NCI-H460 (cell line): ENCODE measurements at places on chromosomes 2 and 18.

DNA sequence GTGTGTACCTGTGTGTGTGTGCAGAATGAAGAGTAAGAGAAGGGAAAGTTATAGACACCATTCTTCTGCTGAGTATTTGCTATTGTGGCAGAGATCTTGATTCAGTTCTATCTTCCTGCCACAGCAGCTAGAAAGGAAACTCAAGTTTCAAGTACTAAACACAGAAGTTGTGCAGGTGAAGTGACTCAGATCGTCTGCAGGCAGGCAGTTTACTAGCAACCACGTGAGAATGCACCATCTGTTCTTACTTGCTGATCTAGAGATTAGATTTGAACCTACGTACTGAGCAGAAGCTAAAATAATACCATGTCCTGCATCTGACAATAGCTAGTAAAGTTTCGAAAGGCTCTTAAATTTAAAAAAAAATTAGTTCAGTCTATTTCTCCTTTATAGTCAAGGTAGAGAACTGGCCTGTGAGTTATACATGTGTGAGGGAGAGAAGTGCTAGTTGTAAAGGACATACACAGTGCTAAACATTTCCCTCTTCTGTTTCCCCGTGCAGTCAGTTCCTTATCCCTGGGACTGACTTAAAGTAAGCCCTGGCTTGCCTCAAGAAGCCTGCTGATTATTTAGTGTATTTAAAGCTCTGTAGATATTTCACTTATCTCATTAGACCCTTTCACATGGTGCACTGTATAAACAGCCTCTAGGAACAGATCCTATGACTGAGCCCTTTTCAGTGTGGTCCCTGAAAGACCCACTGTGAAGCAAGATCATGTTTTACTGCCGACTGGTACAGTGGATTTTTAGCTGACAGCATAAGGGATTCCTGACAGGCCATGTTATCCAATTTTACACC is 45.0 kb downstream of the SLC38A11 start:
- DNase-seq, result no peak

- DNase-seq, result no peak
Observed at GRCh38 chr2:120456867-120457266, 110.9 kb downstream of the INHBB start.

DNA sequence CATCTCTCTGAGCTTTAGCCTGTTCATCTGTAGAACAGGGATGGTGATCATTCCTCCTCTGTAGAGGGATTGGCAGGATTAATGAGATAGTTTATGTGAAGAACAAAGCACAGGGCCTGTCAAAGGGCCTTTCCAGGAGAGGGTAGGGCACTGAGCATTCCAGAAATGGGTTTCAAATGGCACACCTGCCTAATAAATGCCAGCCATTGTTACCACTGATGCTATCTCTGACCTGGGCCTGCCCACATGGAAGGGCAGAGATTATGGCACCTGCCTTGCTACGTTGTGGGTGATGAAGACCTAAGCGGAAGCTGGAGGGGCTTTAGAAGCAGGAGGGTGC is 31.0 kb upstream of the GMPPA start:
- DNase-seq, result no peak

- DNase-seq, result no peak
Observed at GRCh38 chr18:13500227-13500865, 226.0 kb downstream of the FAM210A start.

DNA sequence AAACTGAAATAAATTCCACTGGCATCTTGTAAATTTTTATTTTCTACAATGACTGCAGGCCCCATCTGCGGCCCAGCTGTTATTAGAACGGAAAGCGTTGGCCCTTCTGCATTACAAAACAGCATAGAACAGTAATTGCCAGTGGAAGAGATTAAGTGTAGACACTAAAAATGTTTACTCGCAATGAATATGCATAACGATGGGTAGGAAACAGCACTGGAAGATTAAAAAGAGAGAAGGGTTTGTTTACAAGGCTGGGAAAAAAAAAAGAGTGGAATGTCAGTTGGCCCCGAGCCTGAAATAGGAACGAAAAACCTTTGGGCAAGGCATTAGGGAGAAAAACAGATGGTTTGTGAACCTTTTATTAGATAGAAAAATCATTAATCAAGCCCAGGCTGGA is 275.9 kb upstream of the TCF4 start:
- no peak for DNase-seq

DNA sequence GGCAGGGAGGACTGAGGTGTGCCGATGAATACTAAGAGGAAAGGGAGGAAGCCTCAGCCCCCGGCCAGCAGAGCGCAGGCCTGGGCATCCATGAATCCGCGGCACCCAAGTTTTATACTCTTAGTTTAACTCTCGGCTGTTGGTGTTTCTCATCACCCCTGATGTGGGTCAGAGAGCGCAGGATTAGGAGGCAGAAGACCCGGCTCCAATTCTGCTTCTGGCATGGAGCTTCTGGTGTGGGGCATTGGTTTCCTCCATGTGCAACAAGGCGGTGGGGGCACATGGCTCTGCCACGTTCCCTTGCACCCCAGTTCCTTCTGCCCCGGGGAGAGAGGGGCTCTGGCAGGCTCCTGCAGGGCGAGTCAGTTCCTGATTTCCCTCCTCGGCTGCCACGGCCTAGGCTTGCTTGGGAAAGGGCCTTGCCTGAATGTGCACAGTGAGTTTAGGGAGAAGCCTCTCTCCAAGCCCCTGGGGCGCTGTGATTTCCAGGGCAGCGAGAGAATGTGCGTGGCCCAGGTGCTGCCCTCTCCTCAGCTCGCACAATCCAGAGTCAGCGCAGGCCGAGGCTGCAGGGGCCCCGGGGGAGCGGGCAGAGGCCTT is 36.2 kb upstream of the DNMT3A start:
- DNase-seq, result no peak
